ENCODE measurements at places on chromosomes 5 and 9.

- no peak for DNase-seq
These were observed 28.3 kb downstream of the GALNT10 start for GRCh38 chr5:154218786-154219185.

- no peak for DNase-seq
These were observed 17.7 kb upstream of the FAM174A start for GRCh38 chr5:100517301-100517974.

DNA sequence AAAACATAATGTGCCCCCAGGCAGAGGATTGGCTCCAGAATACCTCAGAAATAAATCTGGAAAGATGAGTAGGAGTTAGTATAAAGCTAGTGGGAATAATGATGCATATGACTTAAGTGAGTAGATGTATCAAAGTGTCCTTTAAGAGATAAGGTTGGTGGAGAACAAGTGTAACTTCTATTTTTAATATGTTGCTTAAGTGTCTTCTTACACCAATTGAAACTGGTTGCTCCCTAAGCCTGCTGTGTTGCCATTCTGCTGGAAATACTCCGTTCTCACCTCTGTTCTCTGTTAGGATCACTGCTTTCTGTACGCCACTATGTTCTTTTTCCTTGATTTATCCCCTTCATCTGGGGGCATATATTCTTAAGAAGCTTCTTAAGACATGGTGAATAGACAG lies 286.4 kb downstream of the TMEM232 start:
- DNase-seq: no peak

DNA sequence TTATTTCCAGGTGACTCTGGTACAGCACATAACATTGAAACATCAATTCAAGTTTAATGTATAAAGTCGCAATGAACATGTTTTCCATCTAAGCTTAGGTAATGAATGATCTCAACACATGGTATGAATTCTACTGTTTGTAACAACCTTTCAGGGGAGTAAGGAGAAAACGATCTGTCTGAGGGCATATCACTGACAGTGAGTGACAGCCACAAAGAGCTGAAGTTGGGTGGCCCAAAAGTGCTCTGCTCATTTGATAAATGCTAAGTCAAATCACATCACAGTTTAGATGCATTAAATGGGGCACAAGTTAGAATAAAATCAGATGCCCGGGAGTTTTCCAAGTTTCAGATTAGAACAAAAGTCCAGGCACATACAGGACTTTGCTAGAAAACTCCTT lies 1.2 kb downstream of the FANCC start:
- DNase-seq: no peak

GRCh38 chr9:570187-570586 lies 271.3 kb upstream of the DMRT1 start:
- no peak for DNase-seq

All from CD4-positive, alpha-beta T cell treated with Interleukin-21 for 1 hour (primary cell).